ENCODE measurements at places on chromosomes 2 and 18. TPM values are rescaled to one million over a fixed set of nuclear protein-coding genes. Genes with fewer than 3 reads are reported as not detected.

Gene NAT8
- total RNA-seq = not detected

GRCh38 chr2:101830146-101830545, 132.6 kb downstream of the MAP4K4 start:
- no peak for DNase-seq

Gene RAPGEF4
- 18.6 TPM for total RNA-seq

Gene CYP27C1
- 0.73 TPM for total RNA-seq

Gene SERPINB12
- total RNA-seq = not detected

Gene LRATD1
- total RNA-seq = 27.5 TPM

Gene WDPCP
- total RNA-seq = 22.1 TPM

DNA sequence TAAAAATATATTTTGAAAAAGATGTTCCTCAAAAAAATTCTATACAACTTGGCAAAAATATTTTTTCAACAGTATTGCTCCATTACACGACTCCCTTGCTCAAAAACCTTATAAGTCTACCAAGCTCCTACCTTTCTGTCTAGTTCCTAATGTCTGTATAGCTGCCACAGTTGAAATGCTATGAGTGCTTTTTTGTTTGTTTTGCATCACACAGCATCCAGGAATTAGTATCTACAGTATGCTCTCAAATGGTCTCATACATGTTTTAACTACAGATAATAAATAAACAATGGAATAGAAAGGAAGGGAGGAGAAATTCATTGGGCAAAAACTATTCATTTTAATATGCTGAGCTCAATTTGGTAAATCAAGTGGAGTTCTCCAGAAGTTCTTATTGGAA, 17.3 kb downstream of the ACADL start:
- no peak for DNase-seq

DNA sequence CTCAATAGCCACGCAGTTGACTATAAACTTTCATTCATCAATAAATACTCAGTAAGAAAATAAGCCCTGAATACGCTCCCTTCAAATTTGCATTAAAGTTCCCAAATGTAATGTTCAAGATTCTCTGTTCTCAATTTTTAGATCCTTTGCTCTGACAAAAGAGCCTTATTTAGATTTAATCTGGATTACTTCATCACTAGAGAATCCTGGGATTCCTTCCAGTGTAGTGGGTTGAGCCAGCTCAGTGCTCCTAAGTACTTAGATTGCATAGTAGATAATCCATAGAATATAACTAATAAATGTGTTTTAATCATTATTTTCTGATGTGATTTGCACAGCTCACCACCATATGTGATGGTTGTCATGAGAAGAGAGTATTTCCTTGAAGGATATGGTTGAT, 1286.2 kb downstream of the SUCLG1 start:
- no peak for DNase-seq

Gene PROKR1
- total RNA-seq = not detected

GRCh38 chr2:121282800-121283385, 2.1 kb downstream of the TFCP2L1 start:
- DNase-seq = no peak

DNA sequence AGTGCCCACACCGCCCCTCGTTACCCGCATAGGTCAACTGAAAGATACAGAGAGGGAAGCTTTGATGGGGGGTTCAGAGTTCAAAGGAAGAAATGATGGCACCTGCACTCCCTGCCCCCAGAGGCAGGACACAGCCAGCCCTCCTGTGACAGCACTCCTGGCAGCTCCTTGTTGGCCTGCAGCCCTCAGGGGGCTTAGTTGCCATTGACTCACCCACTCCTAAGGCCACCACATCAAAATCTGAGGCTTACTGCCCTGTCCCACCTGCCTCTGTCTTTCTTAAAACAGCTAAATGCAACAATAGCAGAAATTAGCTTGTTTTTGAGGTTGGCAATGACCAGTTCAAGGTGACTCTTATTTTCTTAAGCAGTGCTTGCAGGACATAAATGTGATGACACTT, 31.6 kb upstream of the SLC35F6 start:
- no peak for DNase-seq

Gene NCK2
- 40.9 TPM for total RNA-seq

Gene STON1
- 16.2 TPM for total RNA-seq

DNA sequence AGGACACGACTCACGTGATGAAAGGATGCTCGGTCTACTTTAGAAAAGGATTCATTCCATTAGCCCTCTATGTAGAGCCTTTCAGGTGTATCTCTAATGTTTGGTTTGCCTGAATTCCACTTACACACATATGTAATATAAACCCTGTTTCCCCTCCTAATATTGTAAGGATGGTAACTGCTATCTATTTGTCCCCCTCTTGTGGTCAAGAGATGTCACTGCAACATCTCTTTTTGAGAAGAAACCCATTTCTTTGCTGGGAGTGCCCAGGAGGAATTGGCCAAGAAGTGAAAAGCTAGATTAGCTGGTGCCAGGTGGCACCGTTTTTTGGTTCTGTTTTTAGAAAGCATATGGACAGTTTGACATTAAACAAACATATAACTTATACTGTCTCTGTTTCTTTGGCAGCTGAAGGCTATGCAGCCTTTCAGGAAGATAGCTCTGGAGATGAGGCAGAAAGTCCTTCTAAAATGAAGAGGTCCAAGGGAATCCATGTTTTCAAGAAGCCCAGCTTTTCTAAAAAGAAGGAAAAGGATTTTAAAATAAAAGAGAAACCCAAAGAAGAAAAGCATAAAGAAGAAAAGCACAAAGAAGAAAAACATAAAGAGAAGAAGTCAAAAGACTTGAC, 41.2 kb downstream of the RALBP1 start:
- DNase-seq = no peak

Gene GCG
- total RNA-seq = not detected

- no peak for DNase-seq
Observed at GRCh38 chr2:153294199-153294786, 184.3 kb downstream of the RPRM start.

Gene ZNF396
- total RNA-seq = 4.8 TPM

Gene PUM2
- 123 TPM for total RNA-seq

Gene RAB11FIP5
- total RNA-seq = 26.1 TPM

All from ureter (tissue), 1 donor.